ENCODE measurements at places on chromosomes 4 and X.

DNA sequence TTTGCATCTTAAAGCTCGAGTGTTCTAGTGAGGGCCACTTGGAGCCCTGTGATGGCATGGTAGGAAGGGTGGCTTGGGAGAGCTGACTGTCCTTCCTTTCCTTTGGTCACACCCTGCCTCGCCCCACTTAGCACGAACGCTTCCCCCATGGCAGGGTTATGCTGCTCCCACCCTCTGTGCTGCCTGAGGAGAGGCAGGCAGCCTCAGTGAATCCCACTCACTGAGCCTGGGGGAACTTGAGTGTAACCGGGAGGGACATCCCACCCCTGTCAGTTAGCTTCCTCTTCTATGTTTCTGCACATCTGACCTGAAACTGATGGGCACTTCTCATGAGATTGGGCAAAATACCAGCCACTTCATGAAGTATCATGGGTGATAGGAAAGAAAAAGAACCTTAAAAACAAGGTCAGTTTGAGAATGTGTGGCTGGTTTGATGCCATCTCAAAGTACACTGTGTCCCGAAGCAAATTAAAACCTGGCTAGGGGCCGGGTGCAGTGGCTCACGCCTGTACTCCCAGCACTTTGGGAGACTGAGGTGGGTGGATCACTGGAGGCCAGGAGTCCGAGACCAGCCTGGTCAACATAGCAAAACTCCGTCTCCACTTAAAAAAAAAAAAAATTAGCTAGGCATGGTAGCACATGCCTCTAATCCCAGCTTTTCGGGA, 10.1 kb downstream of the TKTL1 start:
- DNase-seq = no peak

- DNase-seq = no peak
Measured at GRCh38 chrX:153793291-153793690, 884 bp downstream of the IDH3G start.

GRCh38 chr4:185480016-185480732, 8.6 kb upstream of the CCDC110 start:
- DNase-seq = no peak

- DNase-seq = peak; percentile 63
Measured at GRCh38 chr4:41143311-41144039, 70.9 kb downstream of the APBB2 start.

- peak; percentile 78 for DNase-seq
Measured at GRCh38 chr4:9898596-9899305, 117.3 kb downstream of the DRD5 start.

DNA sequence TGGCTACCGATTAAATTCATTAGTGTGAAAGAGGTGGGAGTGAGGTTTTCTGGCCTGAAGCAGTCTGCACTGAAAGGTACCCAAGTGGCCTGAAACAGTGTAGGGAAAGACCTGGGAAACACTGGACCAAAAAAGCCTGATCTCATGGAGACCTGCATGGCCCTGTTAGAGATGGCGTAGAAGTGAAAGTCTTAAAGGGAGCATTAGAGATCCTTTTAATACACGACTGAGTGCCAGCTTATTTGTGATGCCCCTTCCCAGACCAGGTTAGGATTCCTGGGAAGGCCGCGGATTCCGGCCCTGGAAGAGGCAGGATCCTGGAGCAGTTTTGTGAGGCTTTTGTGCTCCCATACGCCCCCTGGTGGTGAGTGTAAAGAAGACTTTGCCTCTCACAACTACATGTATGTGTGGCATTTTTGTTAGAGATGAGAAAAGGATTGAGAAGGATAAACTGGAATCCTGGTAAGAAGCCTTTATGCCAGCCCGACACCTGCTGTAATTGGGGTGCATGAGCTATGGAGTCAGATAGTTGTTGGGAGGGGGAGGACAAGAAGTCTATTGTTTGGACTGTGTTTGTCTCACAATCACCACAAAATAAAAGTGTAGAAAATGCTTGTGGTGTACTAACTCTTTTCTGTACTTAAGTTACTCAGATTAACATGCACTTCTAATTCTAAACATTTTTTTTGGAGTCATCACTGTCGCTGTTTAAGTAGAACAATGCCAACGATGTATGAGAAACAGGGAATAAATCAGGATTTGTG, 54.0 kb downstream of the JADE1 start:
- peak; percentile 75 for DNase-seq

DNA sequence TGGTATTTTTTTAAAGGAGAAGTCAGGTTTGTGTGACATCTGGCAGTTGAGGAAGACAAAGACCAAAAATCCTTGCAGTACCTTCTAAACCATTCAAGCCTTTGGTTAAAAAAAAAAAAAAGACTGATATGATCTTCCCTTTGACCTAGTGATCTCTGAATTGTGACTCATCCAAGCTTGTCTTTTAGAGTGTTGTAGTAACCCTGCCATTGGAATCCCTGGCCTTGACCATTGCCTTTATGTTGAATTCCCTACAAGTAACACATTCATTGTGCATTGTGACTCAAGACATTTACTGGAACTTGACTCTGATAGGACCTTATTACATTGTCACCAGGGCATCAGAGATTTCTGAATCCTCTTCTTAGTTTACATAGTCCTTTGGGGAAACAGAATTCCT, 1469.0 kb downstream of the TECRL start:
- DNase-seq = no peak

DNA sequence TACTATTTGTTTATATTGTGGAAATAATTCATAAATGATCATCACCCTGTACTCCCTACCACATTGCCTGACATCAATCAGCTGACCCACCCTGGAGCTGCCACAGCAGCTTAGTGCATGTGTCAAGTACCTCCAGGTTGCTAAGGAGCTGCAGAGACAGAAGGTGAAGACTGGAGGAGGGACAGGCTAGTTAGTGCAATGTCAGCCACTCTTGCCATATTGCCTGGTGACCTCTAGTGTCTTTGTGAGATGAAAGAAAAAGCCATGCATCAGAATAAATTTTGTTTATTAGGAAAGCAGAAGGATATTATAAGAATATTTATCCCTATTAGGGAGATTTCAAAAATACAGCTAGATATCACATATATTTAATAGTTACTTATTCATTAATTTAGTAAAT, 243.9 kb upstream of the FAT4 start:
- no peak for DNase-seq

GRCh38 chr4:141019768-141020167, 113.5 kb downstream of the RNF150 start:
- DNase-seq = no peak

- DNase-seq = no peak
Measured at GRCh38 chrX:111086591-111087006, 9.4 kb upstream of the PAK3 start.

- DNase-seq = no peak
Measured at GRCh38 chr4:119748853-119749252, 120.2 kb upstream of the PDE5A start.

DNA sequence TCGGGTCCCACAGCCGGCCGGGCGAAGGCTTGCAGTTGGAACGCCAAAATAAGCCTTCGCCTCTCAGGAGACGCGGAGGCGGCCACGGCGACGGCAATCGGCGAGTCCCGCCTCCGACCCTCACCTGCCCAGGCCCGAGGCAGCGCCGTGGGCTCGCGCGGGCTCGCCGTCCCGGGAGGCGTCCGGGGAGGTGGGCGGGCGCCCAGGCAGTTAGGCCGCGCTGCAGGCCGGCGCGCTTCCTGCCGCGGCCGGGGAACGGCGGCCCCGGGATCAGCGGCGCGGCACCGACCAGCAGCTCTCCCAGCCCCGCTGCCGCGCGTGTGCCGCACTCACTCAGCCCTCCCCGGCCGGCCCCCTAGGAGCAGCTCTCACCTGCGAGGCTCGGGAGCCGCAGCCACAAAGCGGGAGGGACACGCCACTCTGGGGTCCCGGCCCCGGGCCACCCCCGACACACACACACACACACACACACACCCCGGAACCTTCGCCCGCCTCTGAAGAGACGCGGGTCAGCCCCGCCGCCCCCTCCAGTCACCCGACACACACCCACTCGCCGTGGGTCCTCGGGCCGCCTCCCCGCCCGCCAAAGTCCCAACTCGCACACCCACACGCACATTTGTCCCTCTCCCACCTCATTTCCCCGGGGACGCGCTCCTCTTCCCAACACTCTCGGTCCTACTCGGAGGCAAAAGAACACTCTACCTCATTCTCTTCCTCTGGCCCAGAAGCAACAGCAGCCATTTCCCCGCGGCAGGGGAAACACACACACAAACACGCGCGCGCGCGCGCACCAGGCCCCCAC, at the start of gene CNOT6L:
Gene CNOT6L (minus strand): TSS at position 767 of the 802 bp plus-strand sequence. CDS start 60 bp downstream, at position 707.
- peak; percentile 84 for DNase-seq

DNA sequence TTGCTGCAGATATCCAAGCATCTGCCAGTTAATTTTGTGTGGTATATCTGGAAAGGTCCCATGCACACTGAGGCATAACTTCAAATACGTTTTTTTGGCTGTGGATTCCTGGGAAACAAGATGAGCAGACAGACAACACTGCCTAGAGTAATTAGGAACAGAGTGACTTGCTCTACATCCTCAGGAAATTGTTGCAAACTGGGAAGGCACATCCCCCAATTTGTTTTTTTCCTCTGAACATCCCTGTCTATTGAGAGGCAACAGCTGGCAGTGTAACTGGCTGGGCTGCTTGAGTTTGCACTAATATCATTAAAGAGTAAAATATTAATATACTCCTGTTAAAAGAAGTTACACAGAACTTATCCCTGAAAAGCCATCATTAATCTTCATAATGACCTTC, 207.7 kb upstream of the SLIT2 start:
- DNase-seq = no peak

DNA sequence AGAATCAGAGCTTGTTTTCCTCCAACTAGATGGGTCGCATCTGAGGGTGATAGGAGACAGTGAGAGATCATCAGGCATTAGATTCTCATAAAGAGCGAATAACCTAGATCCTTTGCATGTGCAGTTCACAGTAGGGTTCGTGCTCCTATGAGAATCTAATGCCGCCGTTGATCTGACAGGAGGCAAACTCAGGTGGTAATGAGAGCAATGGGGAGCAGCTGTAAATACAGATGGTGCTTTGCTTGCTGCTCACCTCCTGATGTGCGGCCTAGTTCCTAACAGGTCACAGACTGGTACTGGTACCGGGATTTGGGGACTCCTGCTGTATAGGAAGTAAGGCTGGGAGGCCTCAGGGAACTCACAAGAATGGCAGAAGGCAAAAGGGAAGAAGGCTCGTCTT, 276.5 kb downstream of the FAT4 start:
- no peak for DNase-seq

DNA sequence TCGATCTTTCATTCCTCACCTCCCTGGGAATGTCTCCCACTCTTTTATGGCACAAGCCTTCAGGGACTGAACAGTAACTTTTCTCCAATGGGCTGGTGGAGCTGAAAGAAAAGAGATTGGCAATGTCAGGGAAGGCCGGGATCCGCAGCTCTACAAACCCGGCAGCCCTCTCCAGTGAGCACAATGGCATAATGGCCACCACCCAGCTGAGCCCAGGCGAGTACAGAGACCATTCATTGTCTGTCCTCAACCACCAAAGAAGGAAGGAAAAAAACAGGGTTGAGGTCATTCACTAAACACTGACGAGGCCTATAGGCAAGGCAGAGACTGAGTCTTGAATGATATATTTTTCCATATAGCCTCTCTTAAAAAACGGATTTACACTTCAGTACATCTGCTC, 3.6 kb downstream of the GEMIN8 start:
- DNase-seq = no peak

GRCh38 chrX:48793935-48794334, 7.5 kb downstream of the GATA1 start:
- DNase-seq = no peak

DNA sequence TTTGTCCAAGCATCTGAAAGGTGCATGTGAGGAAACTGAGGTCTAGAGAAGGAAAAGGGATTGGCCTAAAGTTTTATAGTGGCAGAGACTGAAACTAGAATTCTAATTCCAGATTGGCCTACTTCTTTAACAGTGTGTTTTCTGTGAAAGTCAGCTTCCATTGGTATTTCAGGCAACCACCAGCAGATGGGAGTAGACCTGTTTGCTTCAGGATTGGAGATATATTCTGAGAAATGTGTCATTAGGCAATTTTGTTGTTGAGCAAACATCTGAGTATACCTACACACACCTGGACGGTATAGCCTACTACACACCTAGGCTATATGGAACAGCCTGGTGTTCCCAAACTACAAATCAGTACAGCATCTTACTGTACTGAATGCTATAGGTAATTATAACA, 207.3 kb upstream of the RADX start:
- DNase-seq = no peak

DNA sequence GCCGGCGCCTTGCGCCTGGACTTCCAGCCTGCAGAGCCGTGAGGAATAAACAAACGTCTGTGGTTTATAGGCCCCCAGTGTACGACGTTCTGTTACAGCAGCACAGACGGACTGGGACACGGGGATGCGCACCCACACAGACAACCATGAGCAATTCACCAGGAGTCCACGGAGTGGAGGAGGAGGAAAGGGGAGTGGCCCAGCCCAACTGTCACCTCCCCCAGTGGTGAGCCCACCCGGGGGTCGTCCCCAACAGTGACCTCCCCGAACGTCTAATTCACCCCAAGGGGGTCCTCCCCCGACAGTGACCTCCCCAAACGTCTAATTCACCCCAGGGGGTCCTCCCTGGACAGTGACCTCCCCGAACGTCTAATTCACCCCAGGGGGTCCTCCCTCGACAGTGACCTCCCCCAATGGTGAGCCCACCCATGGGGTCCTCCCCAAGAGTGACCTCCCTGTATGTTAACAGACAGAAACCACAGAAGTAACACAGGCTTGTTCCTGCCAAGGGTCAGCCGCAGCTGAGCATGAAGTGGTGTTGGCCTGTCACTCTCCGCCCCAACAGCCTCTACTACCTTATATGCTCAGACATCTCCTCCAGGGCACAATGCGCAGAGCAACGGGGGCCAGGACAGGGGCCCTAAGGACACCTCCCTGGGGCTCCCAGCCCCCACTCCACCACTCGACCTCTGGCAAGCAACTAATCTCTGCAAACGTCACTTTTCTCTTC, 6.2 kb downstream of the GAK start:
- no peak for DNase-seq

GRCh38 chr4:1511441-1512041, 105.3 kb upstream of the NKX1-1 start:
- DNase-seq = no peak

DNA sequence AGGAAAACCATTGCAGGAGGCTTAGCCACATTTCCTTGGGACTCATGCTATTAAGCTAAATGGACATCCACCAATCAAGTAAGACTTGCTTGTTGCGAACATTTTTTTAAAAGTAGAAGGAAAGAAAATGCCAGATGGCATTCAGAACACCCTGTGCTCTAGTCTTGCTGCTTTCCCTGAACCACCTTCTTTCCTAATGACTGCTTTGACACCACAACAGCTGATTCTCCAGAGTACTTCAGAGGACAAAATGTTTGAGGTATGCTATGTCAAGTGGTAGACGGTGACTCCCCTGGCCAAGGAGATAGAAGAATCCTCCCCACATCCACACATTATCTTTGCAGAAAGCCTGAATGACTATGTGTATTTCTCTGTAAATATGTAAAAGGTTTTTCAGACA, 65.4 kb downstream of the ANK2 start:
- DNase-seq = no peak

DNA sequence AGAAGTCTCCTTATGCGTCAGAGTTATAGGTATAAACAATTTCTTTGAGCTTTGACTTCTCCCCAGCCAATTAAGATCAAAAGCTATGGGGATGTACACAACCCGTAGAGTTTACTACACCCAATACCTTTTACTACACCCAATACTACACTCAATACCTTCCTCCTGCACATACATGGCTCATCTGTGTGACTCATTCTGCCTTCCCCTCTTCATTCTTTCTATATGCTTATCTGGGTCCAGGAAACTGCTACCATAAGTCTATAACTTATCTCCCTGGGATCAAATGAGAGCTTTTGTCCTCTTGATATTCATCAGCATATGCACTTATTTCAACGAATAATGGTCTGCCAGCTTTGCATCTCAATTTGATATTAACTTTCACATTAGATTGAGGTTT, 28.2 kb downstream of the ANKRD50 start:
- no peak for DNase-seq

Data from heart left ventricle (tissue), 16 donors.